ENCODE measurements at places on chromosomes 2 and 18.

GRCh38 chr2:236882930-236883329 is 202.8 kb upstream of the COPS8 start:
- no peak for DNase-seq

DNA sequence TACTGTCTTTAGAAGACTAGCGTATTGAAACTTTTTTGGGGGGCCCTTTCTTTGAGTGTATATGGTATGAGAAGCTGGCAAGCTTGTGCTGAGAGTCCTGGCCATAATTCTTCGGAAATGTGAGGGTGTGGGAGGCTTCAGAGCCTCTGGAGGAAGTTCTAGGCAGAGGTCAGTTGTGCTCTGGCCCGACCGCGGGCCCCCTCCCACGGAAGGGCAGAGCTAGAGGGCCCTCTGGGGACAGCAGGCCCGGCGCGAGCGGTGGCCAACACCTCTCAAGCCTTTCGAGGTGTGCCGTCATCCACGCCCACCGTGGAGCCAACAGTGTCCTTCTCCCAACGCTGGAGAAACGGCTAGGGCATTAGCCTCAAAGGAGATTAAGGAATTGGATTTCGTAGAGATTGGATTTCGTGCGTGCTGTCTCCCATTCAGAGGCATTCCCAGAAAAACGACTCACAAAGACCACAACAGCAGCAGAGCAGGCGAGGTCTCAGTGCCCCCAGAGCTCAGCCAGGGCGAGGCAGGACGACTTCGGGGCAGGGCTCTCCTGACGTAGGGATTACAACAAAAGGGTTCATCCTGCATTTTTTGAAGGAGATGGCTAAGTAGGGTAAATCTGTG is 2.2 kb upstream of the MTCL1 start:
- DNase-seq: no peak

- DNase-seq: no peak
Observed at GRCh38 chr2:11254100-11254536, 90.3 kb downstream of the ROCK2 start.

- no peak for DNase-seq
Observed at GRCh38 chr2:56589194-56589593, 405.4 kb downstream of the CCDC85A start.

DNA sequence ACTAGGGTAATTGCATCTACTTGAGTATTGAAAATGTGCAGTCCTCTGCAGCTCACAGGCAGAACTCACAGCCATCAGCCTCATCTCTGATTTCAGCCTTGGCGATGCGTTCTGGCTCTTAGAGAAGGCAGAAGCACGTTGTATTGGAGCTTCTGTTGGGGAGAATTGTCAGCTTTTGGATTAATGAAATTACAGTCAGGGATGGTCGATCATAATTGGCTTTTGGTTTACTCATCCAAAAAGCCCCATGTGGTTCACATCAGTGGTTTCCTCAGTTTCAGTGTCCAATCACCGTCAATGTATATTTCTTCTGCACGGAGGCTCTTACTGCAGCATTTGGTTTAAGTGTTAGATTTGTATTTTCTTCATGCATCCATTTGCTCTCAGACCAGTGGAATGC is 218.5 kb upstream of the SOX11 start:
- DNase-seq: no peak

Data from activated naive CD4-positive, alpha-beta T cell (primary cell).